ENCODE measurements at places on chromosomes 12 and 14. TPM values are rescaled to one million over a fixed set of nuclear protein-coding genes. Genes with fewer than 3 reads are reported as not detected.

DNA sequence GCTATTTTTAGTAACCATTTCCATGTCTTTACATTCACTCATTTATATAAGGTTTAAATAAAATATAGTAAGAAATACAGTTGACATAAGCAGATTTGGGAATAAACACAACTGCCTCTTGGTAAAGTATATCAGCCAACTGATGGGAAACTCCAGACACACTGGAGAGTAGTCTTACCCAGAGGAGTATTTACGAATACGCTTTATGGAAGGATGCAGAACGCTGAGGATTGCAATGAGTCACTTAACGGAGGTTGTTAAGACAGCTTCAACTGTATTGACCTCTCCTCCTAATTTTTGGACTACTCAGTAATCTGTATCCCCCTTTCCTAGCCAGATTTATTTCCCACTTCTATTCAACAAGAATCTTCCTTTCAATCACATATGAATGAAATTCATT, 6.0 kb downstream of the C2CD5 start:
- peaks cover 42% of the 10 kb centered on the region for H3K36me3 ChIP-seq
- DNase-seq: no peak
- no peak overlapping the region for H3K4me3 ChIP-seq
- H3K4me1 ChIP-seq: peaks cover 57% of the 10 kb centered on the region
- no peak overlapping the region for H3K27ac ChIP-seq

HOXC5 gene
- not detected for total RNA-seq

DNA sequence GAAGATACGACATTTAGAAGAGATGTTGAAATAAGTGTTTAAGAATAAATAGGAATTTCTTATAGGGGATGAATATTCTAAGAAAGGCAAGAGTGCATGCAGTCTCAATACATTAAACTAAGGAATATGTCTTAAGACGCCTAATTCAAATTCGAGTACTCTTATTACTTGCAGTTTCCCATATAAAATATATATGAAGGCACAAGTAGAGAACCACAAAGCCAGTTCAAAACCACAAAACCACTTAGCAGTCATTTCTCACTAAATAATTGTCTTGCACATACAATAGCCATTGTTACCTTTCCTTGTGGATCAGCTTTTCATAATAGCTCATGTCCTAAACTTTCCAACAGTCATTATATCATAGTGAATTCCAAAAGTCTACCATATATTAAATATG, 91.0 kb upstream of the MON2 start:
- H3K4me3 ChIP-seq: no peak overlapping the region
- H3K27me3 ChIP-seq: no peaks in the 10 kb centered on the region
- peaks cover 18% of the 10 kb centered on the region for H3K4me1 ChIP-seq
- DNase-seq: no peak

DNA sequence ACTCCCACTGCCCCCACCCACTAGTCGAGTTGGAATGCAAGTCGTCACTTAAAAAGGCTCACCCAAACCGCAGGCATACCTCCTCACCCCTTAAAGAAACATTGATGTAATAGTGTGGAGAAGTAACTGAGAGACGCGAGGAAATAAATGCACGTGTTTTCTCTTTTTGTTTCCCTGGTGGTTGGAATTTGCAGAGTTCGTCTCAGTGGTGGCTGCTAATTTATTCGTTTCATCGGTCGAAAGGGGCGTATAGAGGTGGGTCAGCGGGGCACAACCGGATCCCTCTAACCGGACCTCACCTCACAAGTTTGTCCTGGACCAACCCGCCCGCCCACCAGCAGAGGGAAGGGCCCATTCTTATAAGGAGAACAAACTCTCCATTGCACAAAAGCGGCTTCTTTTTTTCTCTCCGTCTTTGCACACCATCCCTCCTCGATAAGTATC, 5.0 kb upstream of the NPAS3 start:
- H3K4me1 ChIP-seq: peaks cover 5% of the 10 kb centered on the region
- peaks cover 2% of the 10 kb centered on the region for H3K36me3 ChIP-seq
- no peak for DNase-seq
- peaks cover 62% of the 10 kb centered on the region for H3K27me3 ChIP-seq
- no peak overlapping the region for H3K4me3 ChIP-seq

CGRRF1 gene
- total RNA-seq: 7.8 TPM

DNA sequence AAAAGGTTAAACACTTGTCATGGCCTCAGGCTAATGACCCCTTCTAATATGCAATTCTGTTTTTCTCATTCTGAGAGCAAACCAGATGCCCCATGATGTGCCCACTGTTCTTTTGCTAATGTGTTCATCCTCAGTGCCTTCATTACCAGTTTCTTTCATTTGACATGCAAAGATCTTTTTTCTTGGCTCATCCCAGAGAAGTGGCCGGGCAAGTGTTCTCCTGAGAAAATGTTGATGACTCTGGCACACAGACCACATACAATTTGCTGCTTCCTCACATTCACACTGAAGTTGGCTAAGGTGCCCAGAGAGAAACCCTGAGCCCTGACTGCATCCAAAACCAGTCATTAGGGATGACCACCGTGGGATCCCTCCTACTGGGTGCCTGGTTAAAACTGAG, 833.3 kb downstream of the DIO2 start:
- no peaks in the 10 kb centered on the region for H3K27me3 ChIP-seq
- H3K36me3 ChIP-seq: no peaks in the 10 kb centered on the region
- no peak overlapping the region for H3K27ac ChIP-seq

- DNase-seq: no peak
- no peak overlapping the region for H3K27ac ChIP-seq
- no peaks in the 10 kb centered on the region for H3K4me1 ChIP-seq
Observed at GRCh38 chr12:59803735-59804134, 207.9 kb downstream of the SLC16A7 start.

DNA sequence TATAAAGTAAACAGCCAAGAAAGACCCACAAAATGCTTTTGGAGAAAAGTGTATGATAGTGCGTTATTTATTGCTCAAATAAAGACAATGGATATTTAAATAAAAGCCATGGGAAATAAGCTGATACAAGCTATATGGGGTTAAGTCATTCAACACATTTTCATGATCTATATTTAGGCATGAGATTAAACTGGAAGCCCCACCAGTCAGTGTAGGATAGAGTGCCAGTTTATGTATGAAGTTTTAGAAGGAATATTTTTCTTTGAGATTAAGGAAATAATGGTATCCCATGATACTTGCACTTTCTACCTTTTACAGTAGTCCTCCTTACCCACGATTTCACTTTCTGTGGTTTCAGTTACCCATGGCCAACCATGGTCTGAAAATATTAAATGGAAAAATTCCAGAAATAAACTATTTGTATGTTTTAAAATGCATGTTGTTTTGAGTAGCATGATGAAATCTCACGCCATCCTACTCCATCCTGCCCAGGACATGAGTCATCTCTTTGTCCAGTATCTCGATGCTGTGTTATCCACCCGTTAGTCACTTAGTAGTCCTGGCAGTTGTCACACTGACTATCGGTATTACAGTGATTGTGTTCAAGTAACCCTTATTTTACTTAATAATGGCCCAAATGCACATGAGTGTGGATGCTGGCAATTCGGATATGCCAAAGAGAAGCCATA, 22.3 kb downstream of the SYT1 start:
- DNase-seq: no peak
- H3K4me1 ChIP-seq: no peaks in the 10 kb centered on the region
- no peaks in the 10 kb centered on the region for H3K36me3 ChIP-seq

ADCY6 gene
- total RNA-seq: 0.73 TPM

LMO3 gene
- total RNA-seq: not detected

- H3K4me3 ChIP-seq: no peak overlapping the region
- no peak for DNase-seq
- H3K27ac ChIP-seq: no peak overlapping the region
- peaks cover 6% of the 10 kb centered on the region for H3K4me1 ChIP-seq
Observed at GRCh38 chr14:104226421-104227383, 88.3 kb downstream of the KIF26A start.

GRCh38 chr12:63863658-63864453, 19.4 kb downstream of the SRGAP1 start:
- no peaks in the 10 kb centered on the region for H3K4me1 ChIP-seq
- H3K27ac ChIP-seq: no peak overlapping the region
- no peaks in the 10 kb centered on the region for H3K36me3 ChIP-seq
- no peak for DNase-seq
- H3K27me3 ChIP-seq: peaks cover 2% of the 10 kb centered on the region

DNA sequence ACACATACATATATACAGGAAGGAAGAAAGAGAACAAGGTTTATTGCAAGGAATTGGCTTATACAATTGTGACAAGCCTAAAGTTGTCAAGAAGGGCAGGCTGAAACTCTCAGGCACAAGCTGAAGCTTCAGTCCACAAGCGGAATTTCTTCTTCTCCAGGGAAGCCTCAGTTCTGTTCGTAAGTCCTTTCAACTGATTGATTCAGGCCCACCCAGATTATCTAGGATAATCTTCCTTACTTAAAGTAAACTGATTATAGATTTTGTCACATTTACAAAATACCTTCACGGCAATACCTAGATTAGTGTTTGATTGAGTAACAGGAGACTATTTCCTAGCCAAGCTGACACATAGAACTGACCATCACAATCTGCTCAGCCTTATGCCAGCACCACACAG, 81.5 kb upstream of the TMEM260 start:
- peaks cover 6% of the 10 kb centered on the region for H3K27me3 ChIP-seq
- DNase-seq: no peak
- peaks cover 2% of the 10 kb centered on the region for H3K4me1 ChIP-seq
- no peak overlapping the region for H3K4me3 ChIP-seq
- no peaks in the 10 kb centered on the region for H3K36me3 ChIP-seq
- no peak overlapping the region for H3K27ac ChIP-seq

DNA sequence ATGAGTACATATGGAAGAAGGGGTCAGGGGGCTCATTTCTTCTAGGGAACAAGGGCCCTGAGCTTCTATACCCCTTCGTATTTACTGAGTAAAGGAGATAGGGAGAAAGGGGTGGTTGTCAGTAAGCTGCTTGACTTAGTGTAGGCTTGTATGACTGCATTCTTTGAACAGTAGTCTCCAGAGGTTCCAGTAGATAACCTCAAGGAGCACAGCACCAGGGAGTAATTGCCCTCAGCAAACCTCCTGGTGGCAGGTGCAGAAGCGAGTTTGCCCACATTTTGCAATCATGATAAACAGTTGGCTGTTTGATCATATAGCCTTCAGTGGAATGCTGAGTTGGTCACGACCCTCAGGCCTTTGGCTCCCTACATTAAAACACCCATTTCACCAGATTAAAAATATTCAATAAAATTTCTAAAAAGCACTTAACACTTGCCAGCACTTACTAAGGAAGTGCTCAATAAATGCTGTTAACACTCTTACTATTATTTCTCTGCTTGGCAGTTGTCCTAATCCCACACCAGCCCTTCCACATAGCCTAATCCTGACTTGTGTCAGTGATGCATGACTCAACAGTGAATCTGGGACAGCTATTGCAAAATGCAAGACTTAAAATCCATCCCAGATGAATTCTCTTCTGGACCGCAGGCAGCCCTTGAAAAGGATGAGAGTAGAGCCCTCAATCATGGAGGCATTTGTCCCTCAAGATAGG, 3.7 kb upstream of the DHRS4L2 start:
- DNase-seq: no peak
- no peak overlapping the region for H3K4me3 ChIP-seq
- no peaks in the 10 kb centered on the region for H3K27me3 ChIP-seq
- no peak overlapping the region for H3K27ac ChIP-seq
- peaks cover 13% of the 10 kb centered on the region for H3K36me3 ChIP-seq
- peaks cover 26% of the 10 kb centered on the region for H3K4me1 ChIP-seq

DNA sequence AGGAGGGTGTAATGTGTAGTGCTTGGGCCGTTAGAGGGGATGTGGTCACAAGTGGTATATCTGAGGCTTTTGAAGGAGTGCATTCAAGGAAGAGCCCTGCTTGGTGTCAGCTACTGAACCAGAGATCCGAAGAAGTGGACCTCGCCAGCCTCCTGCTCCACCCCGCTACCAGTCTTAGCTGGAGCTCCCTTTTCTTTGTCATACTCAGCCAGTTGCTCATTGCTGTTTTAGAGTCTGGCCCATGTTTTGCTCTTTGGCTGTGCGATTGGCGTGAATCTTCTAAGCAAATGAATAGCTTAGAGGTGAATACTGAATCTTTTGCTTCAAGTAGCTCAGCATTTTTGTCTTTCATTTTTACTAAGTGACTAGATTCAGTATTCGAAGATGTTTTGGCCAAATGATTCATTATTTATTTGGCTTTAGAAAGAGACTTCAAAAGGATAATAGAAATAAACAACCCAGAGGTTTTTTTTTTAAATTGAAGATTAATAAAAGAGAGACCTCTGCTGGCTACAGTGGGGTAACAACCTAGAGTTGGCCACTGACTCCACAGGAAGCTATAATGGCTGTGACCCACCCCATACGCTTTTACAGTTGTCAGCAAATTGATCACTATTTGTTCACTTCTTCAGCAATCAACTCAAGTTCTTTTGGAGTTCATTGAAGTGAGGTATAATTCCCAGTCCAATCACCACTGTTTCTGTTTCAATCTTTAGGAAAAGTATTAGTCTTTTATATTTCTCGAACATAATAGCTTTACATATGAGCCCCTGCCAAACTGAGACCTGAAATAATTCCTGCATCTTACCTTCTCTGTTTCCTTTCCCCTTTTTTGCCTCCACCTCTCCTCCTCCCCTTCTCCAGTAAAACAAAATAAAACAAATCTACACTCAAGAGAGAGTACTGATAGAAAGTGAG, 19.9 kb downstream of the CDKN1B start:
- peaks cover 15% of the 10 kb centered on the region for H3K36me3 ChIP-seq
- H3K4me1 ChIP-seq: peaks cover 47% of the 10 kb centered on the region
- peak overlapping the region; percentile 85 for H3K4me3 ChIP-seq
- peak; percentile 85 for DNase-seq
- no peaks in the 10 kb centered on the region for H3K27me3 ChIP-seq
- peak overlapping the region; percentile 95 for H3K27ac ChIP-seq

DNA sequence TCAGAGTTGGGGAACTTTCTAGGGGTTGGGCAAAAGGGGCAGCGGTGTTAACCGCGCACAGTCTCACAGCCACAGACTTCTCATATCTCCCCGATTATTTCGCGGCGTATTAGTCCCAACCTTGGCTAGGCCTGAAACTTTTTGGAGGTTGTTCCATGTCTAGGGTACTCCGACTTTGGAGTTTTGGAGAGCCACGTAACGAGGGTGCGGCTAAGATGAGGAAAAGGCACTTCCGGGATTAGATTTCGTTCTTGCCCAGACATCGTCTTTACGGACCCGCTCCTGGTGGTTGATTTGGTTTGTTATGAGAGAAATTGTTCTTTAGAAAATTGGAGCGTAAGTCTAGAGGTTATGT, 513 bp downstream of the CCNK start:
- DNase-seq: no peak
- no peaks in the 10 kb centered on the region for H3K27me3 ChIP-seq
- peak overlapping the region; percentile 98 for H3K4me3 ChIP-seq
- H3K27ac ChIP-seq: peak overlapping the region; percentile 98

RIMKLB gene
- total RNA-seq: 0.68 TPM

OTOGL gene
- total RNA-seq: not detected

DNA sequence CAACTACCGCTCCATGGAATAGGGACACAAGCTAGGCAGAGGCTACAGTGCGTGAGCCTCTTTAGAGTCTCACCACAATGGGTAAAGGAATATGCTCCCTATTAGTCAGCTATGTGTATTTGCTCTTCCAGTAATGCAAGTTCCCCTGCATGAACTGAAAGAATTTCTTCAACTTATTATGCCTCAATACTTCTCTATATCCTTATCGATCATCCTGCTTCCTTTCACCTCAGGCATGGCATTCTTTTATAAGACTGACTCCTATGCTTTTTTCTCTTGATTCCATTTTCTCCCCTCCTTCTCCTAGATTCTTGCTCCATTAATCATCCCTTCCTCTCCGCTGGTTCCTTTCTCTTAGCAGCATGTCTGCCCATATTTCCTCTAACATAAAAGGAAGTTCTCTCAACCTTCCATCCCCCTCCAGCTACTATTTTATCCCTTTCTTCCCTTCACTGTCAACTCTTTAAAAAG, 94.5 kb upstream of the CPM start:
- H3K4me3 ChIP-seq: no peak overlapping the region
- H3K27ac ChIP-seq: no peak overlapping the region
- H3K4me1 ChIP-seq: no peaks in the 10 kb centered on the region
- no peak for DNase-seq
- no peaks in the 10 kb centered on the region for H3K36me3 ChIP-seq

KRT1 gene
- total RNA-seq: not detected

Measured in activated CD4-positive, alpha-beta T cell treated with anti-CD3 and anti-CD28 coated beads, Interleukin-2, amount 10 ng/mL, durations not matched to agents 24 days and 14 days (primary cell).